ENCODE measurements at places on chromosomes 11 and 22. TPM values are rescaled to one million over a fixed set of nuclear protein-coding genes. Genes with fewer than 3 reads are reported as not detected.

TYMP gene
- 68.3 TPM for total RNA-seq

MMP13 gene
- not detected for total RNA-seq

OR52I2 gene
- not detected for total RNA-seq

MS4A3 gene
- total RNA-seq, result not detected

LUZP2 gene
- not detected for total RNA-seq

UBTFL1 gene
- not detected for total RNA-seq

HIC2 gene
- total RNA-seq, result 5.4 TPM

OR8D1 gene
- total RNA-seq, result not detected

DBX1 gene
- not detected for total RNA-seq

DNA sequence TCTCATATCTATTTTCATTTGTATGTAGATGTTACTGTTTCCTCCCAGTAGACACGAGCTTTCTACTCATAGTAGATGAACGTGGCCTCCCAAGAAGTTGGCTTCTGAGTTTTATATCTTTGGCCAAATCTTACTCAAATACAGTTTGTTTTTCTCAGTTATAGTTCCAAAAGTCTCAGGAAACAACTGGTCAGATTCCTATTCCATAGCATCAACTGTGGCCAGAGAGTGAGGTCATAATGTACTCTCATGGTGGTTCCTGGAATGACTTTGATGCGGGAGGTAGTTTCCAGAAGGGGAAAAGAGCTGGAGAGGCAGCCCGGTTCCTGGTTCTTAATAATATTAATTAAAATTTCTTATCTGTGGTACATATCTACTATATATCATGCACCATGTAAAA lies 77.3 kb downstream of the SLC17A6 start:
- H3K4me3 ChIP-seq, result no peak overlapping the region
- H3K36me3 ChIP-seq, result no peaks in the 10 kb centered on the region
- H3K27me3 ChIP-seq, result no peaks in the 10 kb centered on the region

- no peak for DNase-seq
- no peak overlapping the region for H3K4me3 ChIP-seq
- H3K36me3 ChIP-seq, result no peaks in the 10 kb centered on the region
Measured at GRCh38 chr11:17602105-17603001, 55.3 kb downstream of the OTOG start.

- no peak overlapping the region for H3K27ac ChIP-seq
- H3K36me3 ChIP-seq, result no peaks in the 10 kb centered on the region
- no peak overlapping the region for H3K4me3 ChIP-seq
- no peaks in the 10 kb centered on the region for H3K4me1 ChIP-seq
Measured at GRCh38 chr11:47204637-47204989, 10.2 kb upstream of the DDB2 start.

DNA sequence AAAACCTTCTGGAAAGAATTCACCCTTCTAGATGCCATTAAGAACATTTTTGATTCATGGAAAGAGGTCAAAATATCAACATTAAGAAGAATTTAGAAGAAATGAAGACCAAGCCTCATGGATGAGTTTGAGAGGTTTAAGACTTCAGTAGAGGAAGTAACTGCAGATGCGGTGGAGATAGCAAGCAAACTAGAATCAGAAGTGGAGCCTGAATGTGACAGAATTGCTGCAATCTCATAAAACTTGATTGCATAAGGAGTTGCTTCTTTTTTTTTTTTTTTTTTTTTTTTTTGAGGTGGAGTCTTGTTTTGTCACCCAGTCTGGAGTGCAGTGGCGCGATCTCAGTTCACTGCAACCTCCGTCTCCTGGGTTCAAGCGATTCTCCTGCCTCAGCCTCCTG lies 51.6 kb downstream of the MS4A13 start:
- H3K4me3 ChIP-seq, result no peak overlapping the region
- no peak for DNase-seq
- no peaks in the 10 kb centered on the region for H3K36me3 ChIP-seq
- H3K4me1 ChIP-seq, result no peaks in the 10 kb centered on the region
- H3K27me3 ChIP-seq, result no peaks in the 10 kb centered on the region
- no peak overlapping the region for H3K27ac ChIP-seq

DNA sequence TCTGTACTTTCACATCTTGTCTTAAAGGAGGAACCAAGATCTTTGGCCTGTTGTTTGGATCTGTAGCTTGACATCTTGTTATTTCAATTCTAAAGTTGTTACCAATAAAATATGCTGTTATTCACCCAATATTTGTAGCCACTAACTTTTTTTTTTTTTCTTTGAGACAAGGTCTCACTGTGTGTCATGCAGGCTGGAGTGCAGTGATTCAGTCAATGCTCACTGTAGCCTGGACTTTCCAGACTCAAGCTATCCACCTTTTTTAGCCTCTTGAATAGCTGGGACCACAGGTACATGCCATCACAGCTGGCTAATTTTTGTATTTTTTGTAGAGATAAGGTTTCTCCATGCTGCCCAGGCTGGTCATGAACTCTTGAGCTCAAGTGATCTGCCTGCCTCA lies 769.4 kb downstream of the DLG2 start:
- no peak for DNase-seq
- H3K4me1 ChIP-seq, result no peaks in the 10 kb centered on the region
- no peak overlapping the region for H3K27ac ChIP-seq
- no peaks in the 10 kb centered on the region for H3K36me3 ChIP-seq

GRCh38 chr11:79083352-79083751 lies 357.5 kb downstream of the TENM4 start:
- DNase-seq, result no peak
- no peaks in the 10 kb centered on the region for H3K4me1 ChIP-seq
- H3K36me3 ChIP-seq, result no peaks in the 10 kb centered on the region
- H3K27ac ChIP-seq, result no peak overlapping the region

DNA sequence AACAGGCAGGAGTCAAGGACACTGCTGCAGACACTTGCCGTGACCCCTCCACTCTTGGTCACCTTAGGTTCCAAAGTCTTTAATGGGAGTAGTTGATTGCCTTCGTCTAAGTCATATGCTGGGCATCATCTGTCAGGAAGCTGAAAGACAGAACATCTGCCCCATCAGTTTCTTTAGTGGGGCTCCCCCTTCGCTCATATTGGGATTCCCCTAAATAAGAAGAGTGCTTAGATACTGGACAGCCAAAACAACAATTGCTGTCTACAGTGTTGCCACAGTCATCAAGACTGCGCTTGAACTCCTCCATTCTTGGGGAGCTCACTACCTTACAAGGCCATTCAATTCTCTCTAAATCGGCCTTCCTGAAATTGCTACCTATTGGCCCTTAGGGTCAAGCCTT lies 58.5 kb downstream of the UBASH3B start:
- H3K4me1 ChIP-seq, result no peaks in the 10 kb centered on the region
- H3K36me3 ChIP-seq, result no peaks in the 10 kb centered on the region
- DNase-seq, result no peak
- H3K4me3 ChIP-seq, result no peak overlapping the region
- H3K27ac ChIP-seq, result no peak overlapping the region

GRCh38 chr11:67312187-67313021 lies 9.1 kb downstream of the SSH3 start:
- no peak overlapping the region for H3K4me3 ChIP-seq

- no peak overlapping the region for H3K27ac ChIP-seq
- DNase-seq, result no peak
- no peaks in the 10 kb centered on the region for H3K27me3 ChIP-seq
- no peaks in the 10 kb centered on the region for H3K36me3 ChIP-seq
- no peaks in the 10 kb centered on the region for H3K4me1 ChIP-seq
Measured at GRCh38 chr11:94203070-94203469, 74.4 kb downstream of the PANX1 start.

- no peak overlapping the region for H3K4me3 ChIP-seq
- H3K27me3 ChIP-seq, result no peaks in the 10 kb centered on the region
- peaks cover 3% of the 10 kb centered on the region for H3K36me3 ChIP-seq
Measured at GRCh38 chr11:117255966-117256365, 23.5 kb downstream of the RNF214 start.

DNA sequence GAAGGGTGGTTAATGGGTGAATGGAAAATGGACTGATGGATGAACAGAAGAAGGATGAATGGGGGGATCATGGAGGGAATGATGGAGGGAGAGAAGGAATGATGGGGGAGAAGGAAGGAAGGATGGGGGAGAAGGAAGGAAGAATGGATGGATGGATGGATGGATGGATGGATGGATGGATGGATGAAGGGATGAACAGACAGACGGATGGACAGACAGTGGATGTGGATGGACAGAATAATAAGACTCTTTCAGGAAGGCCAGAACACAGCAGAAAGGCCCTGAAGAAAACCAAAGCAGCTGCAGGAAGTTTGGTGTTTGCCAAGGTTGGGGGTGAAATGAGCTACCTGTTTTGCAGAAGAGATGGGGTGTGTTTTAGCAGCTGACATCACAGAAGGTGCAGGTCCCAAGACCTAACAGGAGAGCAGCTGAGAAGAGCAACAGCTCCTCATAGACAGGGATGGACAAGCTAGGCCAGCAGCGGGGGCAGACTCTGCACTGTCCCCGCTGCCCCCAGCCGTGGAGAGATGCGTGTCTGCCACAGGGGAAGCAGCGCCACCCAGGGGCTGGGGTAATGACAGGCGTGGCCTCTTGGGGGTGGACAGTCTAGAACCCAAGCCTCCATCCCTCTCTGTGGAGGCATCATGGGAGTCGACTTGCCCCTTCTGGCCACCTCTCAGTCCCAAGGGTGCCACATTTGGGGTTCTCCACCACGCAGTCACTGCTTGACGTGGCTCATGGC lies 17.9 kb downstream of the C1QTNF6 start:
- H3K4me3 ChIP-seq, result no peak overlapping the region
- no peaks in the 10 kb centered on the region for H3K4me1 ChIP-seq
- no peak overlapping the region for H3K27ac ChIP-seq

GRCh38 chr11:77302752-77303151 lies 1.3 kb upstream of the GDPD4 start:
- H3K36me3 ChIP-seq, result no peaks in the 10 kb centered on the region
- H3K27me3 ChIP-seq, result no peaks in the 10 kb centered on the region
- H3K4me1 ChIP-seq, result no peaks in the 10 kb centered on the region
- H3K4me3 ChIP-seq, result no peak overlapping the region

- peaks cover 3% of the 10 kb centered on the region for H3K4me1 ChIP-seq
- no peak overlapping the region for H3K27ac ChIP-seq
- H3K36me3 ChIP-seq, result no peaks in the 10 kb centered on the region
- H3K27me3 ChIP-seq, result no peaks in the 10 kb centered on the region
Measured at GRCh38 chr11:86569109-86569508, 103.3 kb downstream of the ME3 start.

DNA sequence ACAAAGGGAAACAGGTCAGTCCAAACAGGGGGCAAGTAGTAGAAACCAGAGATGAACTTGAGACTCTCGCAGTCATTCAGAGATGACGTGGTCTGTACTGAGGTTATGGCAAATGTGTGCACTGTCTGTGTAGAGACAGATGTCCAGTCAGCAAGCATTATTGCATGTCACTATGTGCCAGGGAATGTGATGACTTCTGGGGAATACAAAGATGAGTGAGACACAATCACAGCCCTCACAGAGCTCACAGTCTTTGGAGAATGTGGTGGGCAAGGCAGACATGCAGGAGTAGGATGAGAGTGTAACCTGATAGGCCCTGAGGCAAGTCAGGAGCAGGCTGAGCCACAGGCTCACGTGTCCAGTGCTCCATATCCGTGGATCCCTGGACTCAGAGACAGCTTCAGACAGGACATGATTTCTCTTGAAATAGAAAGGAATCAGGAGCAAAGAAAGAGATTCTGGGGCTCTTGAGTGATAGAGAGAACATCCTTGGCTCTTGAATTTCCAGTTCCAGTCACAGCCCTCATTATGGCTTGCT lies 550.7 kb downstream of the ETS1 start:
- no peak overlapping the region for H3K4me3 ChIP-seq
- H3K27ac ChIP-seq, result no peak overlapping the region
- no peaks in the 10 kb centered on the region for H3K4me1 ChIP-seq
- DNase-seq, result no peak
- no peaks in the 10 kb centered on the region for H3K27me3 ChIP-seq

DNA sequence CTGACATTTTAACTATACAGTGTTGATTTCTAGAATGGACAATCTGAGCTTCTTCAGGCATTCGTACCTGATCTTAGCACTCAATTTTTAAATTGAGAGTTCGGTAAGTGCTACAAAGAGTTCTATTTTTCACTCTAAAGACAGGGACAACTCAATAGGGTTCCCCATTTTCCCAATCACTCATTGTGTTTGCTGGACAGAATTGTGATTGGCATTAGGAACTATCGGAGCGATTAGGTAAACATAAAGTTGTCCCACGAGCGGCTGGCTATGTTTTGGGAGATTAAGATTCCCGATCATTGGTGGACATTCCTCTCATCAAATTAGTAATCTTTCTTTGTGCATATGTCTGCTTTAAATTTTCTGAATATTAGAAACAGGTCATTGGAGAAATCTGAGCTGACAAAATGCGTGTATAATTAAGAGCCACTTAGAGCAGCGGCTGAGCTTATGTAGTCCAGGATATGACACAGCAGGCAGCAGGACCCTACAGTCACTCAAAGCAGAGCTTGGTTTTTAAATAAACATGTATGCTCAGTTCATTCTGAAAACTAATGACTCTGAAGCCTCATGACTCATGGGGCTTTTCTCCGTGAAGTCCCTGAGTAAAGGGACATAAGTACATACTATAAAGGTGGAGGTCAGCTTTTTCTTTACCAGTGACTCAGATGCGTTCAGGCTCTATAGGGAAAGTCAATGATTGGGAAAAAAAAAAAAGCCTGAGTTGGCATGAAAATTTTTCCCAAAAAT lies 109.4 kb downstream of the GRIA4 start:
- H3K27me3 ChIP-seq, result no peaks in the 10 kb centered on the region
- H3K27ac ChIP-seq, result no peak overlapping the region
- no peak for DNase-seq
- H3K4me1 ChIP-seq, result no peaks in the 10 kb centered on the region

- no peaks in the 10 kb centered on the region for H3K4me1 ChIP-seq
- H3K4me3 ChIP-seq, result no peak overlapping the region
- H3K36me3 ChIP-seq, result no peaks in the 10 kb centered on the region
Measured at GRCh38 chr11:134844838-134845237, 432.8 kb upstream of the B3GAT1 start.

GRCh38 chr11:83292709-83293456 lies 6.7 kb upstream of the CCDC90B start:
- DNase-seq, result no peak
- H3K4me1 ChIP-seq, result no peaks in the 10 kb centered on the region
- H3K4me3 ChIP-seq, result no peak overlapping the region
- H3K27ac ChIP-seq, result no peak overlapping the region
- no peaks in the 10 kb centered on the region for H3K27me3 ChIP-seq
- no peaks in the 10 kb centered on the region for H3K36me3 ChIP-seq

GRCh38 chr11:93169950-93170561 lies 27.7 kb downstream of the SLC36A4 start:
- no peak for DNase-seq
- no peaks in the 10 kb centered on the region for H3K36me3 ChIP-seq
- H3K4me3 ChIP-seq, result no peak overlapping the region
- H3K4me1 ChIP-seq, result no peaks in the 10 kb centered on the region
- no peaks in the 10 kb centered on the region for H3K27me3 ChIP-seq
- H3K27ac ChIP-seq, result no peak overlapping the region
